ENCODE measurements at places on chromosomes 12 and 14.

DNA sequence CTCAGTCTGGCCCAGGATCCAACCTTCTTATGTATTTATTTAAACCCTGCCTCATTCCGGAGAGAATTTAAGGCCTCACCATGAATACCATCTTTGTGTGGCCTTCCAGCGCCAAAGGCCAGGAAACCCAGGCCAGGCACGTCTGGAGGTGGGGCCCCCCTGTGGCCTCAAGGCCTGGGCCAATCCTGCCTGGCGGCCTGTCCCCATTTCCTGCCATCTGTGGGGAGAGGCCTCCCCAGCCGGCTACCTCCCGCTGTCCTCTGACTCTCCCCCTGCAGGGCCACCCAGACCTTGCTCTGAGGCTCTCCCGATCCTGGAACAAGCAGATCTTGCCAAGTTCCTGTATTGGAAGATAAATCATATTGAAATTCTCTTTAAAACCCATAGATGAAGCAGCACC lies 37.4 kb upstream of the MEG3 start:
- no peak for DNase-seq

GRCh38 chr12:116813271-116814041 lies 67.8 kb downstream of the HRK start:
- no peak for DNase-seq

DNA sequence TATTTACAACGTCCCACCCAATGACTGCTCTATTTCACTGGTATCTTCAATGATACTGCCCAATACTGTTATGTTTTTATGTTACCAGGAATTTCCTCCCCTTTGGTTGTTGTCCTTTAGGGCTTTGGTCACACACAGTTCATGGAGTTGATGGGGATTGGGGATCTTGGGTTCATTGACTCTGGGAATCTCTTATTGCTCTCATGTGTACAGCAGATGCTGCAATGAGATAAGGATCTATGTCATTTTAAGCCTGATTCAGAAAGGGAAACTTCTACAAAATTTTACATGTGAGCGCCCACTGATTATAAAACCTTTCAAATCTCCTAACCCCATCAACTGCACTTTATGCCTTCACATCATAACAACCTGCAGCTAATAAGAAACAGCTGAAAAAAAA lies 67.2 kb downstream of the FAR2 start:
- DNase-seq = no peak

DNA sequence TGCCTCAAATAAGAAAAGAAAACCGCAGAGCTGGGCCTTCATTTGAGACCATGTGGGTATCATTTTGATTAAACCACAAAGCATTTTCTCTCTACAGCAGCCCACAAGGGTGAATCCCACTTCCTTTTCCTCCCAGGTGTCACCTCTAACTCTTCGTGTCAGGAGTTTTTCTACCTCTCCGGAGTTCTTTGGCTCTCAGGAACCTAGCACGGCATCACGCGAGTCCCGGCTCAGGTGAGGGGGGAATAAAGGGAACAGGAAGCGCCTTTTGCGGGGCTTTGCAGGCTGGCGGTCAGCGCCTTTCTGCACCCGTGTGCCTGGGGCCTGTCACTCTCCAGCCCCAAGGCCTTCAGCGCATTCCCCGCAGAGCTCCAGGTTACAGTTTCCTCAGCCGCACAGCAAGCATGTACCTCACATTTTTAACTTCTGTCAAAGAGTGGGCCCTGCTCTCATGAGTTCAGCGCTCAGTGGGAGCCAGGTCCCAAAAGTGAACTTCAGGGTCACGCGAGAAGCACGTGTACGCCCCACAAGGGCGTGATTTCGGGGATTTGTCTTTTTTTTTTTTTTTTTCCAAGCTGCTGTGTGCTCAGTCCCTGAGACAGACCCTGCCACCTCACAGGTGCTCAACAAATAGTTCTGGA lies 740 bp upstream of the PRPF40B start:
- peak; percentile 22 for DNase-seq

GRCh38 chr14:54715811-54716210 lies 148.9 kb downstream of the SAMD4A start:
- DNase-seq = no peak

- DNase-seq = no peak
These were observed 304.7 kb downstream of the ADGRD1 start for GRCh38 chr12:131258398-131258797.

- DNase-seq = no peak
These were observed 12.6 kb downstream of the DDX55 start for GRCh38 chr12:123614531-123614930.

- DNase-seq = no peak
These were observed 20.0 kb upstream of the KDM2B start for GRCh38 chr12:121600702-121601336.

DNA sequence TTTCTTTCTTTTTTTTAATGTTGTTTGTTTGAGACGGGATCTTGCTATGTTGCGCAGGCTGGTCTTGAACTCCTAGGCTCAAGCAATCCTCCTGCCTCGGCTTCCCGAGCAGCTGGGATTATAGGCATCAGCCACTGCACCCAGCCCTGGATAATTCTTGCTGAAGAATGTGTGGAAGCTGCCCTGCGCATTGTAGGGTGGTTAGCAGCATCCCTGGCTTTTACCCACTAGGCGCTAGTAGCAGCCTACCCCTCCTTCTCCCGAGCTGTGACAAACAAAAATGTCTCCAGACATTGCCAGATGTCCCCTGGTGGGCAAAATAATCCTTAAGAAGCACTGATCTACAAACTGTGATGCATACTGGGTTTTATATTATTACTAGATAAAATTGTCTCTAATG lies 6.6 kb downstream of the DCAF4 start:
- no peak for DNase-seq
